ENCODE measurements at places on chromosomes 16 and 17.

DNA sequence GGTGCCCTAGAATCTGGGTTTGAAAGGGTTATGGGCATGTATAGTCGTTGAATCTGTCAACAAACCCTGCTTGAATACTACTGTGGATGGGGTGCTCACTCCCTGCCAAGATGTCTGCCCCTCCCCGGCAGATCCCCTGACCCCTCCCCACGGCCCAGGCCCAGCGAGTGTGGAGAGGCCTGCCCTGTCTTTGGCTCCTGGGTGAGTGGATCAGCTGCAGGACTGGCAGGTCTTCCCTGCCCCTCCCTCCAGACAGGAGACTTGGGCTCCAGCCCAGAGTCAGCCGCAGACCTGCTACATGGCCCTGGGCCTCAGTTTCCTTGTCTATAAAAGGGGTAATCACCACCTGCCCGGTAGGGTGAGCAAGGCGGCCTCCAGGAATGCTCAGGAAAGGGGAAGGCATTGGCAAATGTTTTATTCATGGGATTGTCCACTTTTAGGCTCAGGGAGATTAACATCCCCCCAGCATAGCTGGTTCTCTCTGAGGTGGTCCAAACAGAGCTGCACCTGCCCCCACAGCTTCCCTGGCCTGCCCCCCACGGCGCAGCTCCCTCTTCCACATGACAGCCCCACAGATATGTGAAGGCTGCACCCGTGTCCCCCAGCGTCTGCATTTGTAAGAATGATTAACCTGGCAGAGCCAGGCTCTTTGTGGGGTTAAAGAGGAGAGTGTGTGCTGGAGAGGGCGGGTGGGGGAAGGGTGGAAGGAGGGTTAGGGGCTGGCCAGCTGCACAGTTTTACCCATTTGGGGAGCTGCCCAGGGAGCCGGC, 18.5 kb upstream of the SPNS2 start:
- DNase-seq: no peak

- DNase-seq: no peak
Observed at GRCh38 chr17:50575581-50576210, 15.2 kb downstream of the CACNA1G start.

DNA sequence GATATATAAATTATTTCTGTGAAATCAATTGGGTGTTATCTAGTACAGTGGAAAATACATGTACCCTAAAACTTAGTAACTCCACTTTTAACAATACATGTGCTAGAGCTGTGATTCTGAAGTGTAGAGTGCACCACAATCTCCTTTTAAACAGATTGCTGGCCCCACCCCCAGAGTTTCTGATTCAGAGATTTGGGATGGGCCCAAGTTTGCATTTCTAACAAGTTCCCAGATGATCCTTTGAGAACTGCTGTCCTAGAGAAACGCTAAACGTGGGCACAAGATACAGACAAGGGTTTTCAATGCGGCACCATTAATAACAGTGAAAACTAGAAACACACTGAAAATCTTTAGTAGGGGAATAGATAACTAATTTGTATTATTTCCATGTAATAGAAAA, 49.2 kb downstream of the NXPH3 start:
- DNase-seq: no peak

GRCh38 chr17:41893384-41893783, 25.4 kb downstream of the ACLY start:
- no peak for DNase-seq

- no peak for DNase-seq
Observed at GRCh38 chr17:80360396-80360795, 54.6 kb upstream of the ENDOV start.

DNA sequence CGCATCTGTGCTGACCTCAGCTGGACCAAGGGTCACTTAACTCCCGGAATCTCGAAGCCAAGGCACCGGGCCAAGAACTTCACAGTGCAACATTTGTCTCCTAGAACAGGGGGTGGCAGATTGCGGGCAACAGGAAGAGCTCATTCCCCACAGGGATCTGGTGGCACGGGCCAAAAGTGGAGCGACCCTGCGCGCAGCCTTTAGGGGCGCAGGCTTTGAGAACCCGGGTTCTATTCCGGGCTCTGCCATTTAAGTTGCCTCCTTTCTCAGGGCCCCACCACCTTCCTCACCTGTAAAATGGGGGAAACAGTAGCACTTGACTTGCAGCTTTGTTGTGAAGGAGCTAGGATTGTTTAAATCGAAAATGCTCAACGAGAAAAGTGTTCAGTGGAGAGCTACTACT, 651 bp downstream of the SHMT1 start:
- peak; percentile 25 for DNase-seq

GRCh38 chr16:46906360-46907060, 22.3 kb downstream of the GPT2 start:
- no peak for DNase-seq

- no peak for DNase-seq
Observed at GRCh38 chr16:86969716-86970115, 347.5 kb downstream of the C16orf95 start.

DNA sequence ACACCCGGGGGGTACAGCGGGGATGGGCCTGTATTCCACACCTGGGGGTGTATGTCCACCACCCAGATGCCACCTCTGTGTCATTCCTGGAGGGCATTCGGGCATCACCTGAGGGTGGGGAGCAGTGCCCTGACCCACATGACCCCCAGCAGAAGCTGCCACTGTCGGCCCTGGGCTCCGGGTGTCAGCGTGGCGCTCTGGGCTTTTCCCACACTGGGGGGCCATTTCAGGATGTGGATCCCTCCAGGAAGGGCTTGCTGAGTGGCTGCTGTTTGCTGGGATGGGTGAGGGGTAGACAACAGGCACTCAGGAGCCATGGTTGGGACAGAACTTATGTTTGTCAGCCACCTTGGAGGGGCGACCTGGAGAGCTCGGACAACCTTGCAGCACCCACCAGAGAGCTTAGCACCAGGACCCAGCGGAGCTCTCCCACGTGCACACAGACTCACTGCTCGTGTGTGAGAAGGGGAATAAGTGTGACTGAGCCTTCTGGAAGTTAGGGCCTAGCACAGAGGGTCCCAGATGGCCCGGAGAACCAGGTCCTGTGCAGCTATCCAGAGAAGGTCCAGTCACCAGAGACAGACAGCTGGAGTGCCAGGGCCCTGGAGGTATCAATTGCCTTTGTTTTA, 102.7 kb downstream of the METRNL start:
- DNase-seq: no peak

GRCh38 chr16:27736431-27736830, 186.5 kb downstream of the KATNIP start:
- no peak for DNase-seq

GRCh38 chr17:80444644-80444979, 29.6 kb downstream of the ENDOV start:
- no peak for DNase-seq

DNA sequence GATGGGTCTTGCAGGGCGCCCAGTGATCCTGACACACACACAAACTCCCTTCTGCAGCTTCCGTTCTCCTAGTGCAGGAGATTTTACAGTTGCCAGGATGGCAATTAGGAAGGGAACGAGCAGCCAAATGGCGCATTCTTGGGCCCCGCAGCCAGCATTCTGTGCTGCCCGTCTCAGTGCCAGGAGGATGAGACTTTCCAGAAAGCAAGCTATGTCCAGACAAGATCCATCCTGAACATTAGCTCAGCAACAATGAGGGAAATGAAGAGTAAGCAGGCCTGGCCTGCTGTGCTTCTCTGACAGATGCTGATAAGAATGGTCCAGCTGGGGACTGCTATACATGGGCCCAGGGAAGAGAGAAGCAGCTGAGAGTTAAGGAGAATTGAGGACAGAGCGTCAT, 16.5 kb downstream of the SPPL2C start:
- DNase-seq: no peak

GRCh38 chr16:27566417-27566816, 16.5 kb downstream of the KATNIP start:
- DNase-seq: no peak

DNA sequence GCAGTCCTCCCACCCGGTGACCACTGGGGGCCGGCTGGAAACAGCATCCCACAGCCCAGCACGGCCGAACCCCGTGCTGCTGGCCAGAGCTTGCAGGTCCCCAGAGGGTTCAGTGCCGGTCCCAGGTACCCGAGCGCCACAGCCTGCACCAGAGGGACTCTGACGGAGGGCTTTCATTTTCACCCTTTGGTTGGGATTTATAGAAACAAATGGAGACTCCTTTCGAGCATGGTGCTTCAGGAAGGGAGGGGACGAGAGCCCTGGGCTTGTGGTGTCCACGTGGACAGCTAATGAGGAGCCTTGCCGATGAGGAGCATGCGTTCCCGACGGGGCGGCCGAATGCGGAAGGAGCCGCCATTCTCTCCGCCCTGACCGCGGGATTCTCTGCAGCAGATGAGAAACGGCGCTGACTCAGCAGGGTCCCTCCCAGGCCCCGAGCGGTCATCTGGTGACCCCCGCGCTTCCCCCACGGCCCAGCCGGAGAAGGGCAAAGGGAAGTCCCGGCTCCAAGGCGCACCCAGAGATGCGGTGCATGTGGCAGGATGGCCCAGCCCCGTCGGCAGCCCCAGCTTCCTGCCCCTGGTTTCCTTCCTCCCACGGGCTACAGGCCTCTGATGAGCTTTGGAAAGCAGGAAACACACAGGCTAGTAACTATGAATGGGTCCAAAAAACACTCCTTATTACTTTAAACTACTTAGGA, 9.8 kb downstream of the SLC38A10 start:
- peak; percentile 79 for DNase-seq

GRCh38 chr17:33125552-33125950, 133.9 kb downstream of the SPACA3 start:
- DNase-seq: no peak

GRCh38 chr16:69544088-69544487, 21.7 kb upstream of the NFAT5 start:
- no peak for DNase-seq

DNA sequence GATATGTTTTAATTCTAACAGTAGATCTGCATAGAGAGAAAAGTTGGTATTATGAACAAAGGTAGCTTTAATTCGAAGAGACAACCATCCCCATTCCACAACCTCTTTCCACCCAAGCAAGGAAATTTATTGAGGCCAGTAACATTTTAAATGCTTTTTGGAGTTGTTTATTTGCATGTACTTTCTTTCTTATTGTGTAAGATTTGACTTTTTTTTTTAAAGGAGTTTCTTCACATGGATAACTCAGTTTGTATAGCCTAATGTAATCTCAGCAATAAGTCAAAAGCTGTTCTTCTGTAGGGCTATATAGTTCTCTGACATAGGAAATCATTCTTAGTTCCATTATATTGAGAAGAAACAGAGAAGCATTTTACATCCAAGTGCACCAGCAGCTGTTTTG, 163.3 kb downstream of the PRKCA start:
- DNase-seq: no peak

DNA sequence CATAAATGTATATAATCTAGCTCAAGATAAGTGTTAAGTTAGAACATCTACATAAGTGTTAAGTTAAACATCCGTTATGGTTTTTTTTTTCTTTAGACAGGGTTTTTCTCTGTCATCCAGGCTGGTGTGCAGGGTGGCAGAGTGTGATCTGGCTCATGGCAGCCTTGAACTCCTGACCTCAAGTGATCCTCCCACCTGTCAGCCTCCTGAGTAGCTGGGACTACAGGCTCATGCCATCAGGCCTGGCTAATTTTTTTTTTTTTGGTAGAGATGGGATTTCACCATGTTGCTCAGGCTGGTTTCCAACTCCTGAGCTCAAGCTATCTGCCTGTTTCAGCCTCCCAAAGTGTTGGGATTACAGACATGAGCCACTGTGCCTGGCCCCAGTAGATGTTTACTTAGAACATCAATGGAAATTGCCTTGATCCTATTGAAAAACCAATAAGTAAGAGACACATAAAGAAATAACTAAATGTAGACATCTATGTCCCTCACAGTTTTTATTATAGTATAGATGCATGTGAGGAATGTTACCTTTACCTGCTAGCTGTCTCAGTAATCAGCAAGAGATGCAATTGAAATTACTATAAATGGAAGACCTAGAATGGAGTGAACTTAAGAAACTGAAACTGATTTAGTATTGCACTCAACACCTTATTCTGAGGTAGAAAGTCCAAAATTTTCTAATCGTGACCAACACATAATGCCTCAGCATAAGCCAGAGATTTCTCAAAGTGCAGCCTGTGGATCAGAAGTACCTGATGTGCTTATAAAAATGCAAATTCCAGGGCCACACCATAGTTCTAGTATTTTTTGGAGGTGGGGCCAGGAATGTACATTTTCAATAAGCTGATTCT, 5.5 kb upstream of the FAM20A start:
- no peak for DNase-seq

GRCh38 chr16:85717393-85718152, 28.8 kb upstream of the GINS2 start:
- peak; percentile 67 for DNase-seq

GRCh38 chr17:70405492-70406220, 236.3 kb downstream of the KCNJ2 start:
- DNase-seq: no peak

GRCh38 chr16:27211026-27211425, 7.7 kb downstream of the KDM8 start:
- no peak for DNase-seq

DNA sequence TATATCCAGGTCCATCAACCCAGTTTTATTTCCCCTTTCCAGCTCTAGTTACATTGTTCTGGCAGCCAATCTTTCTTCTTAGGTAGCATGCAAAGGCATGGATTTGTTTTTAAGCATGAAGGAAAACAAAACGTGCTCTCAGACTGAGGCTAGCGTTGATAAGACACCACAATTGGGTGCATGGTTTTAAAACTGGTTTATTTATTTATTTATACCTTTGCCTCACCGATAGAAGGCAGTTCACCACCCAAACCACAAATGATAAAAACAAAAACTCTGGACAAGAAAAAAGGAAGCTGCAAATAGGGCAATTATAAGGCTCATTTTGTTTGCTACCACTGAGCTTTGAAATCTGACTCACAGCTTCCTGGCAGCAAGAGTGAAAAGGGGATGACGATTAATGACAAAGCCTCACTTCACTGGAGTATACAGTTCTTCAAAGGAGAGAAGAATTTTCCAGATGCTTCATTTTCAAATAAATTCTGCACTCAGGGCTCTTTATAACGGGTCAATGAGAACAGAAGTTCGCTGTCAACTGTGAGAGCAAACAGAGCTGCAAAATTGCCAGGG, 278.4 kb upstream of the IRX5 start:
- DNase-seq: no peak

- DNase-seq: no peak
Observed at GRCh38 chr16:56672761-56673536, 3.3 kb downstream of the MT1H start.

DNA sequence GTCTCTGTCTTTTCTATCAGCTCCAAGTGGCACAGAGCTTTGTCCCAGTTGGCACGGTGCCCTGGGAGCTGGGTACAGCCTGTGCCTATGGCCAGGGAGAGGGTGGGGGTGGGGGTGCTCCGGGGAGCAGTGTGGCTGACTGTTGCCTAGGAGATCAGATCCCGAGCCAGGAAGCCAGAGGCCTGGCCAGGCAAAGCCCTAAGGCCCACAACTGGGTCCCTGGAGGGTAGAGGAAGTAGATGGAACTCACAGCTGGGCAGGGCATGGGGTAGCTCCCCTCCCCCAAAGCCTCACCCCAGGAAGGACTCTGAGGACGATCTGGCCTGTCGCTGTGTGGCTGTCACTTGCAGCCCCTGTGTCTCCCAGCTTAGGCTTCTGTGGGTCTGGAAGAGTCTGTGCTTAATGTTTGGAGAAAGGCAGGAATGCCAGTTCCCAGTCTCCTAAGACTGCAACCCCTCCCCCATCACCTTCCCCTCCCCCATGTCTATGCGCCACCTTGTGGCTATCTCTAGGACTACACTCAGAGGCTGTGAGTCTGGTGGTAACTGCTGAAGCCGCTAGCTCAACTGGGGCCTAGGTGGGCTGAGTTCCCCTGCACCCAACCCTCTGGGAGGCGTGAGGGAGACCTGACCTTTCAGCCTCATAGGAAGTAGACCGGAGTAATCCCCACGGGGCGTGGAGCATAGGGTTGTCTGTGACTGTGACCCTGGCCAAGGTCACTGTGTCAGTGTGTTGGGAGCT, 12.6 kb downstream of the THRA start:
- peak; percentile 80 for DNase-seq

GRCh38 chr17:78834571-78834970, 6.0 kb downstream of the USP36 start:
- DNase-seq: no peak
